ENCODE measurements at places on chromosomes 3 and 15.

DNA sequence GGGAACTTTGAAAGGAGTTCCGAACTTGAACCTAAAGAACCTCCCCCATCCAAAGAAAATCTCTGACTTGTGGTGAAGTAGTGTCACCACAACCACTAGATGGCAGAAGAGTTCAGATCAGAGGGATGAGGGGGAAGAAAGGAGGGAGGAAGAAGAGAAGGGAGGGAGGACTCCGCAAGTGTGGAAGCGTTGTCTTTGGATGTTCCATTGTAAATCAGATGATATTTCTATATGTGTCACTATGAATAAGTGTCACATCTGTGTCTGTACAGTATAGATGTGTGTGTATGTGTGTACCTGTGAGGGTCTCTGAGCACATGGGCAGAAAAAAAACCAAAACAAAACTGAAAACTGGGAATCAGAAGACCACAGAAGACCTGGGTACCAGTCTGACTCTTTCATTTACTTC is 16.9 kb downstream of the SLC24A1 start:
- no peak for DNase-seq

DNA sequence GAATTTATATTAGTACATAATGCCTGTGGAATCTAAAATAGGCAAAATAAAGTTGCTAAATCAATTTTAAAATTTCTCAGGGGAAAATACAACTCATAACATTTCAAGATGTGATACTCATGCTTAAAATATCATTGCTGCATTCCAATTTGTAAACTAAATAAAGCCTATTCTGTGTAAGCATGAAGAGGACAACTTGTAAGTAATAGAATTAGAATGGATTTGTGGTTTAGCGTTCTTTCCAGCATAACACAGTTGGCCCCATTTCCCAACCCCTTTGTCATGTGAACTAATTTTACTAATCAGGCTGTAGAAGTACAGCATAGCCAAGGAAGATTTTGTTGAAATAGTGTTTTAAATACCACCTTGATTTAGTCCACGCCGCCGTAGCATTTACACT is 437.2 kb downstream of the SI start:
- no peak for DNase-seq

DNA sequence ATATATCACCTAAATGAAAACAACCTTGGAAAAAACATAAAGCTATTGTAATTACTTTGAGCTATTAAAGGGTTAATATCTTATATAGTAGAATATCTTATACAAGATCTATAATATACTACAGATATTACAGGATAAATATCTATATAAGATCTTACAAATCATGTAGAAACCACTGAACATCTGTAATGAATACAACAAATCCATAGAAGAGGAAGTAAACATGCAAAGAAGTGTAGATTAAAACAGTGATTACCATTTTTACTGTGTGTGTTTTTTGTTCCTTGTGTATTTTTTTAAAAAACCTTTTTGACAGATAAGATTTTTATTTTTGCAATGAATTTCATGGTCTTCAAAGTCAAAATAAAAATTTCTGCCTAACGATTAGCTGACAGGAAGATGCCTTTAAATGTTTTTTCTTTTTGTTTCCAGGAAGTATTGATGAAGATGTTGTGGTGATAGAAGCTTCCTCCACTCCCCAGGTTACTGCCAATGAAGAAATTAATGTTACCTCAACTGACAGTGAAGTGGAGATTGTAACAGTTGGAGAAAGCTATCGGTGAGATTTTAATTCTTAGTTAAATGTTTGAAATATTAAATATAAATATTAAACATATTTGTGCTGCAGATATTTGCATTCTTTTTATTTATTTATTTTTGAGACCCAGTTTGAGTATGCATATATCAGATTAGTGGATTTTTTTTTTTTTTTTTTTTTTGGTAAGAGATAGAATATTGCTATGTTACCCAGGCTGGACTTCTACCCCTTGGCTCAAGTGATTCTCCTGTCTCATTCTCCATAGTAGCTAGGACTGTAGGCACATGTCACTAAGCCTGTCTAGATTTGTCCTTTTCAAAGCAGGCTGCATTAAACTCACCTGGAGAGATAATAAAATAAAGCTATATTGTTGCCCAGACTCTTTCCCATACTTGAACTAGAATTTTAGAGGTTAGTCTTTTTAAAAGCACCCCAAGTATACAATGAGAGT is 52.8 kb upstream of the CCNB2 start:
- no peak for DNase-seq

DNA sequence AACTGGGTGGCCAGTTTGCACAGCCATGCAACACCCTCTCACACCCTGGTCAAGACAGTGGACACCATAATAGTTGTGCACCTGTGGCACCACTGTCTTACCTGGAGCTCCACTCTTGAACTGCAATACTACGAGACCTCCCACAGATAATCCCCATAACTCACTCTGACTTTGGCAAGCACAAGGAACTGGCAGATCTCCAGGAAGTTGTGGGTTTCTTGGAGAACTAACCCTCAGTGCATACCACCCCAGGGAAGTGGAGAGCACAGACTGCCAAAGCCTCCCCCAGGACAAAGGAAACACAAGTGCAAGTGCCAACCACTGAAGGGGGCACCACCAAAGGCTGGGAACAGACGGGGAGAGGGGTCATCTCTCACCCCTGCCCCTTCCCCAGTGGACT is 318.6 kb downstream of the SUCLG2 start:
- DNase-seq: no peak

- no peak for DNase-seq
Measured at GRCh38 chr3:4448187-4448586, 18.9 kb downstream of the SUMF1 start.

- DNase-seq: no peak
Measured at GRCh38 chr15:40906991-40907802, 12.9 kb downstream of the VPS18 start.

DNA sequence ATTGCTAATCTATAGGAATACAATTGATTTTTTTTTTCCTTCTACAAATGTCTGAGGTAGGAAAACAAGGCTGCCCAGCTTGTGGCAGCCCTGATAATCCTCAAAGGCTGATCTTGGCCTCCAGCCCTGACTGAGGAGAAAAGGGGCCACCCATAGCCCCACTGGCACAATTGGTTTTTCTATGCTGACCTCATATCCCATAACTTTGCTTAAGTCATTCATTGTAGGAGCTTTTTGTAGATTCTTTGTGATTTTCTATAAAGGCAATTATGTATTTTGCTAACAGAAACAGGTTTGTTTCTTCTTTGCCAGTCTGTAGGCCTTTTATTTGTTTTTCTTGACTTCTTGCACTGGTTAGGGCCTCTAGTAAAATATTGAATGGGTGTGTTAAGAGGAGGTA is 80.2 kb upstream of the C15orf39 start:
- no peak for DNase-seq

DNA sequence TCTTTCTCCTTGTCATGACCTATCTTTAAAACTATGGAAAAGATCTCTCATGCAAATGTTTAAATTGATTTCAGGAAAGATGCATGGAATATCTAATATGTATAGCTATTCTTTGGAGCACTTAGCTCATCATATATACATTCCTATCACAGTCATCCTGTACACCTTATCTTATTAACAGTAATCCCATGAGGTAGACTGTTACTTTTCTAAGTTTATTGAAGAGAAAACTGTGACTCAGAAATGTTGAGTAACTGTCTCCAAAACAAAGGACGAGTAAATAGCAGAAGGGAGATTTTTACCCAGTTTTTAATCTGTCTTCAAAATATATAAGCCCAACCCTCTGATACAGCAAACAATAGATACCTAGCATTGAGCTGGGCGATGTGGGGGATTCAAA is 308.3 kb downstream of the GAP43 start:
- no peak for DNase-seq

DNA sequence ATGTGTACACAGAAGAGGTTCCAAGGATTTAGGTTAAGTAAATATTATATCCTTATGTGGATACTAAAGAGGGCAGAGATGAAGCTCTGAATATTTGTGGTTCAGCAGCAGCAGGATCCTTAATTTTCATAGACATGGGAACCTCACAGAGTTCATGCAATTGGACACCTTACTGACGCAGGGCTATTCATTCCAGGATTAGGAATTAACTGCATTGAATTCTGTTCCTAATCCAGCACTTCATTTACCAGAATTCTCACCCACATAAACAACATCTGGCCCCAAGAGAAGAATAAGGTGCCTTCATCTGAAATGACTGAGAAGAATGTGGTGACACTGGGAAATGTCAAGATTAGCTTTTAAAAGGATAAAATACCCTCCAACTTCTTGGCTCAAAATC is 62.4 kb downstream of the ADAMTS9 start:
- DNase-seq: no peak

DNA sequence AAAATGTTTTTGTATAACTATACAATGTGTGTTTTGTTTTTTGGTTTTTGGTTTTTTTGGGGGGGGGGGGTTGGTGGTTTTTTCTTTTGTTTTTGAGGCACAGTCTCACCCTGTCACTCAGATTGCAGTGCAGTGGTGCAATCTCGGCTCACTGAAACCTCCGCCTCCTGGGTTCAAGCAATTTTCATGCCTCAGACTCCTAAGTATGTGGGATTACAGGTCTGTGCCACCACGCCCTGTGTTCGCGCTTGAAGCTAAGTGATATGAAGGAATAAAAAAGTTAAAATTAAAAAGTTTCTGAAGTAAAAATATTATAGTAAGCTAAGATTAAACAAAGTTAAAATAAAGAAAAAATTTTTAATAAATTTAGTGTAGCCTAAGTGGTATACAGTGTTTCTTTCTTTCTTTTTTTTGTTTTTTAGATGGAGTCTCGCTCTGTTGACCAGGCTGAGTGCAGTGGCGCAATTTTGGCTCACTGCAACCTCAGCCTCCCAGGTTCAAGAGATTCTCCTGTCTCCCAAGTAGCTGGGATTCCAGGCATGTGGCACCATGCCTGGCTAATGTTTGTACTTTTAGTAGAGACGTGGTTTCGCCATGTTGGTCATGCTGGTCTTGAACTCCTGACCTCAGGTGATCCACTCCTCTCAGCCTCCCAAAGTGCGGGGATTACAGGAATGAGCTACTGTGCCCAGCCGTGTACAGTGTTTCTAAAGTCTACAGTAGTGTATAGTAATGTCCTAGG is 53.9 kb upstream of the TEX55 start:
- DNase-seq: no peak

GRCh38 chr3:97822359-97822775 is 556 bp downstream of the CRYBG3 start:
- no peak for DNase-seq

- DNase-seq: no peak
Measured at GRCh38 chr3:56369914-56370313, 98.4 kb downstream of the ERC2 start.

DNA sequence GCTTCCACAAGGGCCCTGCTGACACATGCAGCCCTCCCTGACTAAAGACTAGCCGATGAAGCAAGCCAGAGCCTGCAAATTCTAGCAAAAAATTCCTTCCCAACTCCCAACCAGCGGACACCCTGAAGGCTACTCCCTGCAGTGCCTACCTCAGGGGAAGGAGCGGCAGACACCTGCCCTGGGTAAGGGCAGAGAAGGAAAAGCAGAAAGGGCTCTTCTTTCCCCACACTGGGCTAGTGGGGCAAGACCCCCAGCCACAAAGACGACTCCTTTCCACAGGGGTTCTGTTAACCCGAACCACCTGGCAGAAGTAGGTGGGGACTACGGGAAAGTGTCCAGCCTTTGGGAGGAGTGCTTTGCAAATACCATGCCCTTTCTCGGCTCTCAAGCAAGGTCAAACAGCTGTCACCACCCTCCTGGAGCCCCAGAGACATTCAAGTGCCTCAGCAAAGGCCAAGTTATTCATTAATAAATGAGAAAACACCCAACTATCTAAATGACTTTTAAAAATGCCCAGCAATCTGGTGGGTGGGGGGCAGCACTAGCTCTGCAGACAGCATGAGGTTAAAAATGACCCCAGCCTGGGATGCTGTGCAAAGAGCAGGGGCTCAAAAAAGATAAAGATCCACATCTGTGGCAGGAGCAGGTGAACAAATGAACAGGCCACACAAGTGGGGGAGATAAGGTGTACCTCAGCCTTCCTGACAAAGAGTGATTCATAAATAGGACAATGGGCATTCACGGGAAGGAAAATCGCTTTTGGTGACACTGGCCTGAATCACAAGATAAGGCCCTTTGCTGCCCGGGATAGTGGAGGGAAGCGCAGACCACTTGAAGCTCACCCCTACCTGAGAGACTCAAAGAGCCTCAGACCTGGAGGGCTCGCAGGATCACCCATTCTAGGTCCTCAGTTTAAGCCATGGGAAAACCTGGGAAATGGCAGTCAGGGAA is 33.0 kb downstream of the CCDC12 start:
- DNase-seq: no peak

DNA sequence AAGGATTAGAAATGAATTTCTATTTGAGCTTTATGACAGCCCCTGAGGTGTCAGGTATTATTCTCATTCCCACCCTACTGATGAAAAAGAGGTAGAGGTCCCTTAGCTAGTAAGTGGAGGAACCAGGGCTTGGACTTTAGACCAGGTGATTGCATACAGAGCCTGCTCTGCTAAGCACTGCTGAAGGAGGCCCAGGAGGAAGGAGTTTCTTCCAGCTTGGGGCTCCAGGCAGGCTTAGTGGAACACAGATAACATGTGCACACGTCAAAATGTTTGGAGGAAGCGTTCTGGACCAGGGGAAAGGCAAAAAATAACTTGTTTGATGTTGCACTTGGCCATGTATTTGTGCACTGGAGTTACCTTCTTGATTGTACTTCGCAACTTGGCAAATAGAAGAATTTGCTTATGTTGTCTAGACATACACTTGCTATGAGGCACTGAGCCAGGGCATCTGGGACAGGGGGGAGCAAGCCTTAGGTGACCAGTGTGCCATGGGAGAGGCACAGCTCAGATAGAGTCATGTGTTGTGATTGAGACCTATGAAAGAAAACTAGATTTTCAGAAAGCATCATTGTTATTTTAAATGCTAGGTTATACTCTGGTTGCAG is 22.4 kb downstream of the IFT122 start:
- DNase-seq: no peak

GRCh38 chr3:37993460-37993819 is 2.9 kb downstream of the VILL start:
- no peak for DNase-seq

GRCh38 chr3:56780936-56781335 is 20.8 kb downstream of the ARHGEF3 start:
- DNase-seq: no peak

- no peak for DNase-seq
Measured at GRCh38 chr3:119619094-119619493, 21.4 kb downstream of the PLA1A start.

GRCh38 chr3:171936191-171936841 is 93.2 kb downstream of the TMEM212 start:
- DNase-seq: no peak

GRCh38 chr3:178486903-178487302 is 49.3 kb upstream of the KCNMB2 start:
- DNase-seq: no peak

Measured in activated CD8-positive, alpha-beta memory T cell treated with anti-CD3 and anti-CD28 coated beads for 4 hours (primary cell).